ENCODE measurements at places on chromosomes 12 and 14.

- no peak for DNase-seq
Observed at GRCh38 chr12:53222170-53222721, 9.8 kb downstream of the RARG start.

DNA sequence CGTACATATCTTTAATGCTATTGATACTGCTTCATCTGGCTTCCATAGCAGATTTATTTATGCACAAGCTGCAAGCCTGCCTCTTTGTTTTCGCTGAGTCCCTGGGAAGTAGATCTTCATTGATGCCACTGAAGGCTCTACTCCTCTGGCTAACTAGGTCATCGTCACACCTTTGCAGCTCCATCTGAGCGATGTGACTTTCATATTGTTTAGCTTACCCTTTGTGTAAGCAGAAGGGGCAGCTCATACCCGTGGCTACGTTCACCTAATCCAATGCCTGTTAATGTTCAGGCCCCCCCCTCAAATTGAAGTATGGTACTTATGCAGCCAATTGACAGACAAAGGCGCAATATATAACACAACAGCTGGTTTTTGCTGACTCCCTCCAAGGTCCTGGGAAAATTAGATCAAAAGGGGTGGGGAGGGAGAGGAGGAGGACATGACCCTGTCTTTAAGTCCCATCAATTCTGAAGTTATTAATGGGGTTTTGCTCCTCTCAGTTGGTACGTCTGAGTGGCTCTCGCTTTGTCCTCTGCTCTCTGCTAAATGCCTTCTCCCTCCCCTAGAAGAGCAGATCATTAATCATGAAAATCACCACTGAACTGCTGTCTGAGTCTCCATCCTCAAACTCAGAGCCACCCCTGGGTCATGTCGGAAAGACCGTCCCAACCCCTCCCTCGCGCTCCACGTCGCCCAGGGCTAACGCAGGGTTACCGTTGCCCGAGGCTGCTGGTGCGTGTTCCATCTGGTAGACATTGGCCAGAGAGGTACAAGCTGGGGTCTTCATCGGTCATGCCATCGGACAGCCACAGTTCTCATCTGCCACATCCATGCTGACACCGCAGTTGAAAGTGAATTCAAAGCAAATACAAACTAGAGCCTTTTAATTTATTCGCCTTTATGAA lies 128.8 kb downstream of the ADGRD1 start:
- no peak for DNase-seq

- DNase-seq = no peak
Observed at GRCh38 chr14:54675236-54676128, 108.6 kb downstream of the SAMD4A start.

DNA sequence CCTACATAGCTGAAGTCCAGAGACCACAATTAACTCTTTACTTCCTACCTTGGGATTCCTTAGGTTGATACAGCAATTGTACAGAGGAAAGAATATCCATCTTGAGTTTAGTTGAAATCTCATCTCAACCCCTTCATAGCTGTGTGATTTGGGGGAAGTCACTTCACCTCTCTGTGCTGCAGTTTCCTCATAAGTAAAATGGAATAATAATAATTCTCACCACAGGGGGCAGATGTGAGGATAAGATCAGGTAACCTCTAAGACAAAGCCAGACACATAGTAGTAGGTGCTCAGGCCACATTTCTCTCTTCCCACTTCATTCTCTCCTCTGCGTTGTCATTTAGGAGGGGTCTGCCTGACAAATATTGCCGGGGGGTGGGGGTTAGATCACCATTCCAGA lies 6.7 kb downstream of the FOXN4 start:
- no peak for DNase-seq

- DNase-seq = no peak
Observed at GRCh38 chr12:86261142-86261541, 5.0 kb upstream of the MGAT4C start.

- no peak for DNase-seq
Observed at GRCh38 chr12:5222011-5222461, 178.4 kb downstream of the KCNA5 start.

- DNase-seq = peak; percentile 97
Observed at GRCh38 chr12:104669089-104669721, 212.5 kb downstream of the CHST11 start.

- DNase-seq = no peak
Observed at GRCh38 chr12:57993834-57994233, 52.5 kb downstream of the ATP23 start.

DNA sequence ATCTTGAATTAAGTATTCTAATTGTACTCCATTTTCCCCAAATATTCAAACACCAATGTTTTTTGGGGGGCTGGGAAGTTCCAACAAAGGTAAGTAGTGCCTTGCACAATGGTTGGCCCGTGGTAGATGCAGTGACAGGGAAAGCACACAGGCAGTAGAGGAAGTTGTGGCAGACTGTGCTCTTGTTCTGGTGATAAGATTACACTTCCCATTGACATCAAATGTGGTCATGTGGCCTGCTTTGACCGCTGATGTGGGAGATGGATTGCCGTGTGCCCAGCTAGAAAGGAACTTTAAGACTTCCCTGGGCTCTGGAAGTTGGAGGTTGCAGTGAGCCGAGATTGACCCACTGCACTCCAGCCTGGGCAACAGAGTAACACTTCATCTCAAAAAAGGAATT lies 223.8 kb downstream of the VRK1 start:
- peak; percentile 78 for DNase-seq

GRCh38 chr12:92079054-92079385 lies 66.6 kb downstream of the BTG1 start:
- no peak for DNase-seq

- DNase-seq = no peak
Observed at GRCh38 chr14:84937449-84937848, 592.5 kb upstream of the FLRT2 start.

DNA sequence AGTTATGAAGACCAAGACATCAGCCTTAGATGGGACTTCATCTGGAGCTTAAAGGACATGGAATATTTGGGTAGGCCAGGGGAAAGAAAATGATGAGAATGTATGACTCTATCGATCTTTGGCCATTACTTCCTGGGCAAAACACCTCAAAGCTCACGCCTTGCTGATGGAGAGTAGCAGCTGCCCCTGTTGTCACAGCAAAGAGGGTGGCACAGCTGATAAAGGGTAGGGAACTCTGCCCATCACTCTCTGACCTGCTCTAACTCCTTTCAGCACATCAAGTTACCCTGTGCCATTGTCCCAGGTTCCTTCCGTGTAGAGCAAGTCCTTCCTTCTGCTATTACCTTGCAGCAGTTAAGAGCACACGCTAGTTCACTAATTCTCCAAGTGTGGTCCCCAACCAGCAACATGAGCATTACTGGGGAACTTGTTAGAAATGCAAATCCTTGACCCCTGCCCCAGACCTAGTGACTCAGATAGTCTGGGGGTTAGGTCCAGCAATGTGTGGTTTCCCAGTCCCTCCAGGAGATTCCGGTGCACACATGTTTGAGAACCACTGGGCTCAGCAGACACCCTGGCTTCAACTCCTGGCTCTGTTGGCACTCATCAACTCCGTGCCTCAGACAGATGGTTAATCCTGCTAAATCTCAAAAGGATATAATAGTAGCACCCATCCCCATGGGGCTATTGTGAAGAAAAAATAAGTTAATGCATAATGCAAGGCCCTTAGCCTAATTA lies 93.7 kb upstream of the EEA1 start:
- DNase-seq = no peak

- no peak for DNase-seq
Observed at GRCh38 chr12:106960443-106960842, 4.7 kb downstream of the TMEM263 start.

Measured in Ammon's horn (tissue), 1 donor.